CD4-positive, alpha-beta T cell treated with Interleukin-4 for 4 hours (primary cell): ENCODE measurements at places on chromosomes 12 and 14.

DNA sequence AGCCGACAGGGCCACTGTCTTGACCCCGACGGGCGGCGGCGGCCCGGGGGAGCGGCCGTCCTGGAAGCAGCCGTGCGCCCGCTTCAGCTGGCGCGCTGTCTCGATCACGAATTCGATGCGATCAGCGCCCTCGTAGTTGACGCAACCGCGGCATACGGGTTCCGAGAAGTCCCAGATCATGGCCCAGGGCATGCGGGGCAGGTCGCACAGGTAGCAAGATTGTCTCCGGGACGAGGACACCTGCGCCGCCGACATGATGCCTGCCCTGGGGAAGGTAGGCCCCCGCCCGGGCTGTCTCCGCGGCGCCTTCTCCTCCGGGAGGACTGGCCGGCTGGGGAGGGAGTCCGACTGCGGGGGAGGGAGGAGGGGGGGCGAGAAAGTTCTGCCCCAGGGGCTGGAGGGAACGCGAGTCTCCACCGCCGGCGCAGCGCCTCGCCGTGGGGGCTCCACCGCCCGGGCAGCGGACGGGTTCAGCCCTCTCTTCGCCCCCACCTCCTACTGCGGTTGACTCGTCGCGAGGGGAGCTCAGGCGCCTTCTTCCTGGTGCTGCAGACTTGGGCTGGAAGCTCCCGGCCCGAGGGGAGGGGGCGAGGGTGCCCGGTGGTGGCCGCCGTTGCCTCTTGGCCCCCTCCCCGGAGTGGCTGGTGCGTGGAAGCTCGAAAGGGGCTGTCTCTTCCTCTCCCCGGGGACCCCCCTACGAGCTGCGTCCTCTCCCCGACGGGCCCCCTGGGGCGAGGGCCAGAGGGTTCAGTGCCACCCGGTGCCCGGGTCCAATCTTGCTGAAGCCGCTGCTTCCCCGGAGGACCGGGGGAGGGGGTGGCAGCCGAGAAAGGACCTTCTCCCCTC is 747 bp downstream of the IRF2BPL start:
- DNase-seq: peak; percentile 60

GRCh38 chr12:24491968-24492367 is 456.9 kb downstream of the BCAT1 start:
- DNase-seq: no peak

DNA sequence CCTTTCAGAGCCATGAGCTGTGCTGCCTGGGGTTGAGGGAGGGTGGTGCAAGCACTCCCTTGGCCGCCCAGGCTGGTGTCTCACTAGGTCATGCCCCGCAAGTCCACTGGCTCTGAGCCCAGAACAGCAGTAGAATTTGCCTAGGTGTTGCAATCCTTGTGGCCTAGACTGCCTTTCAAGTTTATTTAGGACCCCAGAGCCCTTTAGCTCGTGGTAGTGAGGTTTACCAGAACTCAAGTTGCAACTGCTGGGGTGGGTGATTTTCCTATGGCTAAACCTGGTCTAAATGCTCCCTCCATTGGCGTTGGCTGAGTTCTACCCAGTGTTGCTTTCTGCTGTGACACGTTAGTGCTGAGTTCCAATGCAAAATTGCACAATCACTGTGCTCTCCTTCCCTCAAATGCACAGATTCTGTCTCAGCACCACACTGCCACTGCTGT is 287.2 kb downstream of the BCAT1 start:
- DNase-seq: no peak

DNA sequence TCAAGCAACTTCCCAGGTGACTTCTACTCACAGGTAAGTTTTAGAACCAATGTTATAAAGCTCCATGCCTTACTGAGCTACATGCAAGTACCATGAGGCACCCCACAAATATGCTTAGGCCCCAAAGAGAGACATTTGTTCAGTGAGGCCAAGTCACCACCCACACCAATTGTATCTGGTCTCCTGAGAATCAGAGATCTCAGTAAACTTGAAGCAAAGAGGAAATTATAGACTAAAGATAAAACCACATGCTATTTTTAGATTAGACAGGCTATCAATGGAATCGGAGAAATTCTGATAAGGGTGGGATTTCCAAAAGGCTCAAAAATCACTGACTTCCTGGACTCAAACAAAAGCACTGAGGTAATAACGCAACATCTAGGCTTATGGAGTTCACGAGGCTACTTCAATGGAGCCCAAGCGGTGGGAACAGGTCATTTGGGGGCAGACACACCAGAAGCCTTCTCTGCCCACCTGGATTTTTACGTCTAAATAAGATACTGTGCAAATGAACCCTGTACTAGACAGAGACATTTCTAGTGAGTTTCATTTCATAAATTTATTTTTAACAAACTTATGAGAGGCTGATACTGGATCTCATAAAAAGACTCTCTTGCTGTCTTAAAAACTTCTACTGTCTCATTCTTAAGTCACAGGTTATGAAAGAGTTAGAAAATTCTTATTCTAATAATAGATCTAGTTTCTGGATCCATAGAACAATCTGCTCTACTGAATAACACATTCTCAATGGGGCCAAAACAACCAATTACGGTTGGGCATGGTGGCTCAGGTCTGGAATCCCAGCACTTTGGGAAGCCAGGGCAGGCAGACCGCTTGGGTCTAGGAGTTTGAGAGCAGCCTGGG is 7.7 kb downstream of the SLC15A4 start:
- DNase-seq: no peak

GRCh38 chr14:41137741-41138140 is 468.9 kb upstream of the LRFN5 start:
- no peak for DNase-seq

- DNase-seq: no peak
Measured at GRCh38 chr12:67512061-67512460, 136.5 kb upstream of the DYRK2 start.

DNA sequence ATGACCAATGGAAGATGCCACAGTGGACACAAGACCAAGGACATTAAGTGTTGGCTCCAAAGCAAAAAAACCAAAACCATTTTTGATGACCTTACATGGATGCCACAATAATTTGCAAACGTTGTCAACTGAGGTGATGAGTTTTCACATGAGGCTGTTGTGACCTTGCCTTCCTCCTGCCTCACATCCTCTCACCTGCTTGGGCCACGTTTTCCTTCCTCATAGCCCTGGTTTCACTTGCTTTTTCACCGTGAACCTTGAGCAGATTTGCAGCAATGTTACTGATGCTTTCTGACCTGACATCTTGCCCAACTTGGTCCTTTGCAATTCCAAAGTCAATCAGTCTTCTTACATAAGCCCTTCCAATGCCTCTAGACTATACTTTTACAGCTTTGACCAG is 3.7 kb downstream of the KRT6B start:
- no peak for DNase-seq

DNA sequence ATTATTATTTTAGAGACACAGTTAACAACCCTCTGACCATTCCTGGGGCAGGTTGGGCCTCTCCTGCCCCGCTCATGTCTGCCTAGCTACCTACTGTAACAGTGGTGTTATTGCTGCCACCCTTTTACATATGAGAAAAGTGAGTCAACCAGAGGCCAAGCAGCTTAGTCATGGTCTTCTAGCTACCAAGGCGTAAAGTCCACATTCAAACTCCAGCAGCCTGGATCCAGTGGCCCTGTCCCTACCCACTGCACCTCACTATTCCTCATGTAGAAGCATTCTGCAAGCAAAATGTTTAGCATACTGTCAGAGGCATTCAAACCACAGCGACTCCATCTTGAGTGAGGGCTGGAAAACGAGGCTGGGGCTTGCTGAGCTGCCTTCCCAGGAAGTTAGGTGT is 95.8 kb downstream of the SLC15A4 start:
- no peak for DNase-seq

DNA sequence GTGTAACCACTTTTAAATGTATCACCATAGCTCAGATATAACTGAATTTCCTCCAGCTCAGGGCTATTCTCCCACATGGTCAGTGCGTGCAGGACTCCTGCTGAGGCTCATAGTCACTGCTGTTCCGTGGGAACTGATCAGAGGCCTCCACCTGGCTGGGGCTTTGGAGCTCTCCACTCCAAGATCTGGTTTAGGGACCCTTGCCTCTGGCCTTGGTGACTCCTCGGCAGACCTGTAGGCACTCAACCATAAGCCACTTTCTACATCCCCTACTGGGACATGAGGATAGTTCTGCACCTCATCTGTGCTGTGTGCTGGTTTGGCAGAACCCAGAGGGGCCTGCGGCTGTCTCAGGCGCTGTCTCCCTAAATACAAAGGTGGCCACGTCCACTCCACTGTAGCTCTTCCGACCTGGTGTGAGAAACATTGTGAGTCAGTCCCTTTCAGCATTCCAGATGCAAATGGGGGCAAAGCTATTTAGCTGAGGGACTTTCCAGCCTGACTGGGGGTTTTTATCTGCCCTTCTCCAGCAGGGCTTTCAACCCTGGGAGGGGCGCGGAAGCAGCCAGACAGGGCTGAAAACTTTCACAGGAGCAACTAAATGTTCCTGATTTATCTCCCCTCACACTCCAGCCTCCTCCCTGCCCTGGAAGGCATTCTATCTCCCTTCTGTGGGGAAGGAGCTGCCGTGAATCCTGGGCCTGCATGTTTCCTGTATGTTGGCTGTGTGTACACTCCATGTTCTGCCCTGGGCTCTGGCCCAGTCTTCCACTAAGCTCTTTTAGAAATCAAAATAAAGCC is 218.3 kb upstream of the DAAM1 start:
- DNase-seq: no peak

DNA sequence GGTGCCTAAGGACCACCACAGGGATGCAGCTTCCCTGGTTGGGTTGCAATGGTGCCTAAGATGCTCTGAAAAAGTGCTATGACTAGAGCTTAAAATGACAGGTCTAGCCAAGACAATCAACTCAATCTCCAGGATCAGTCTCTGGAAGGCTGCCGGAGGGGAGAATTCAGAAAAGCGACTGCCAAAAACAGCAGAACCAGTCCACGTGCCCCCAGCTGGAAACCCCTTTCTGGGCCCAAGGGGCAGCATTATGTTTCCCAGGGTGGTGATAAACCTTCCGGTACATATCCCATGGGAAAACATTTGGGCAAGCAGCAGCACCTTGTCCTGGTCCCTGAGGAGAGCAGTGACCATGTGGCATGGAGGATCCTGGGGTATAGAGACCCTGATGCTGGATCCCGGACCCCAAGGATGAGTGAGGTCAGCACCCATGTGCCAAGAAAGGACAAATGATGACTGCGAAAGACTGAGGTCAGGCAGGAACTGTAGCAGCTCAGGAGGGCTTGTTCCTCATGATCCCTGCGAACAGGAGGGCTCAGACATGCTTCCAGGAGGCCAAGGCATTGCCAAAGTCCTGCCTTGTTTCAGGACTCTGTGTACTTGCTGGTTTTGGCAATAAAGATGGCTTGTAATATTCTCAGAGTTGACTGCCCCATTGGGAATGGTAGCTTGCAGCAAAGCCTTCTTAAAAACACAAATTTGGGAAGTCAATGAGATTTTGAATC is 49.9 kb upstream of the LTBP2 start:
- DNase-seq: no peak

DNA sequence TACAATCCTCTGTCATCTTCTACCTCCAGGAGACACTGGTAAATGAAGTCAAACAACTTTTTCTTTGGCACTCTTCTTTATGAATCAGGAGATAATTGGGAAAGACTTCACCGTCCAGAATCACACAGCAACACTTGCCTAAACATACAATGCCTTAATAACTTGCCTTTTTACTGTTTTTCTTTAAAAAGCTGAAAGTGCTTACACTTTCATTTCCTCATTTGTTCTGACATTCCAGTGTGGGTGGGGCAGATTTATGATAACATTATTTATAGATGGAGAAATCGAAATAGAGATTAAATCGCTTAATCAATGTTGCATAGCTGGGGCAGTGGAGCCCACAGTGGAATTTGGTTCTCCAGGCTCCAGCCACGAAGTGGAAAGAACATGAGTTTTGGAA is 2.8 kb upstream of the FRS2 start:
- no peak for DNase-seq
